Tongue (tissue), 3 donors: ENCODE measurements at places on chromosomes 5 and 9.

- DNase-seq: no peak
Observed at GRCh38 chr9:130937146-130938076, 1.6 kb downstream of the FIBCD1 start.

GRCh38 chr9:19788614-19789271, at the start of gene SLC24A2:
TSS of gene SLC24A2 (minus strand) at chr9:19789037.
- peak; percentile 8 for DNase-seq

GRCh38 chr9:70901013-70901412, 220.4 kb downstream of the TRPM3 start:
- no peak for DNase-seq

DNA sequence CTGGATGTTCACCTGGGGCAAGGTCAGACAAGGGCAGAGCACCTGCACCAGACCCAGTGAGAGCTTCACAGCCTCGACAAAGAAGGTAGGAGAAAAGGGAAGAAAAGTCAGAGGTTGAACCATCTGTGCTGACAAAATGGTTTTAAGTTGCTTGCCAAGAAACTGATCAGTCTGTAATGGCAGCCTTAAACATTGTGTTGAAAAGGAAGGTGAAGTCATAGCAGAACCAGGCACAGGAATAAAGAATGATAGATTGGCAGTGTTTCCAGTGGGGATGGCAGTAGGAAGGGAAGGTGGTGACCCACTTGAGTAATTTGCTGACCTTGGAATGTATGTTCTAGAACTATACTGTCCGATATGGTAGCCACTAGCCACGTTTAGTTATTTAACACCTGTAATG, 34.2 kb downstream of the HTR4 start:
- no peak for DNase-seq

GRCh38 chr9:77386187-77386586, 208.9 kb downstream of the VPS13A start:
- no peak for DNase-seq

DNA sequence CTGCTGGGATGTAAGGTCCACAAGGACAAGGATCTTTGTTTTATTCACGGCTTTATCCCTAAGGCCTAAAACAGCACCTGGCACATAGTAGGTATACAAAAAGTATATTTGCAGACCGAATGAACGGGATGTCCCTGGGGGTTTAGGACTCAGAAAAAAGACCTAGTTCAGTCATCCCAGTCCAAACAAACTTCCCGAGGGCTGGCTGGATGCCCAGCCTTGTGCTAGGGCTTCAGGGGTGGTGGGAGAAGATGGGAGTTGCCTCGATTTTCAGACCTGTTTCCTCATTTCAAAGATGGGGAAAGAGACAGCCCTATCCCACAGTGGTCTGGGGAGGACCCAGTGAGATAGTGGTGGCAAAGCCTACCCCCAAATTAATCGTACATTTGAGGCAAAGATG, 3.0 kb upstream of the PROB1 start:
- no peak for DNase-seq

- DNase-seq: peak; percentile 70
Observed at GRCh38 chr9:131697097-131697496, 42.8 kb downstream of the RAPGEF1 start.

- no peak for DNase-seq
Observed at GRCh38 chr9:132797861-132798659, 80.0 kb downstream of the AK8 start.

DNA sequence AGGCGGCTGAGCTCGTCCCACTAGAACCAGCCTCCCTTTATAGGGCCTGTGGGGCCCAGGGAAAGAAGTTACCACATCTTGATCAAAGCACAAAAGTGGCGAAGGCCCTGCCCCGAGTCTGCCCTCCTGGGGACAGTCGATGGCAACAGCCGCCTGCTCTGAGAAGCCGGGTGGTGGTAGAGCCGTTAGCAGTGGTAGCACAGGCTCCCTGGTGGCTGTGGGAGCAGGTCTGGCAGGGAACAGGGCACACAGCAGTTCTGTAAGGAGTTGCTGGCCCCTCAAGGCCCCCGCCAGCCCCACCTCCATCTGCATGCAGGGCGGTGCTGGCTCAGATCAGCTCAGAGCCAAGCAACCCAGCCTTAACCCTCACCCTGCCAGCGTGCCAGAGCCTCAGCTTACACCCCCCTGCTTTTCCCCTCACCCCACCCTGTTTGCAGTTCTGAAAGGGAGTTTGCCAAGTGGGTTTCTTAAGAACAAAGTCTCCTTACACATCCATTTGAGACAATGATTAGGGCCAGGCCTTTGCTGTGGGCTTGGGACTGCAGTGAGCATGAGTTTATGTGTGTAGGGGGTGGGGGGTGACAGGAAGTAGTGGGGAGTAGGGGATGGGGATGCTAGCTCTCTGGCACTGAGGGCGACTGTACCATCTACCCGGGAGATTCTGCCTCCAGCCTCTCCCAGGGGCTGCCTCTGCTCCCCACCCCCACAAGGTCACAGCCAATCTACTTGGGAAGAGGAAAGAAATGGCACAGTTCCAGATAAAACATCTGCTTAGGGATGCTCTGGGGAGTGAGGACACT, 11.8 kb downstream of the ACSL6 start:
- DNase-seq: no peak

DNA sequence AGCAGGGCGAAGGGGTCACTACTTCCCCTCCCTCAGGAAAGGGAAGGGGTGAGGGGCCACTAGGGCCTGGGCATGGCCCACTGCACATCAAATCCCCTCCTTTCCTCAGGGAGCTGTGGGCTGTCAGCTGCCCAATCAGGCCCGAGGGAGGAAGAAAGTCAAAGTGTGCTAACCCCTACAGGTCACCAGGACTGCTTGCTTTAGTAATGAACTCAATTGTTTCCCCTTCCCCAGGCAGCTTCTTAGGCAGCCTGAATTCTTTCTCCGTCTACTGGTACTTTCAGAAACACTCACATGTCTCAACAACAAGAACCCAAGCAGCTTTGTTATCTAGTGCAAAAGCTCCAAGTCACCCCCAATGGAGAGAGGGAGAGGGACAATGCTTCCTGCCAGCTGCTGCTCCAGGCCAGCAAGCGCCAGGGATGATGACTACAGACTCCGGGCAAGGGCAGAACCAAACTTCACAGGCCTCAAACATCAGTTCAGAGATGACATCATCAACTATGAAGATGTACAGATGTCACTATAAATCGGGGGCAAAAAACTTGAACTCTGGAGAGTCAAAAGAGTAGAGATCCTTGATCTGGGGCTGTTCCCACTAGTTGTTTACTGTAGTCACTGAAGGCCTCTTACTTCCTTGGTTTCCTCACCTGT, 100.7 kb downstream of the SLIT3 start:
- no peak for DNase-seq

DNA sequence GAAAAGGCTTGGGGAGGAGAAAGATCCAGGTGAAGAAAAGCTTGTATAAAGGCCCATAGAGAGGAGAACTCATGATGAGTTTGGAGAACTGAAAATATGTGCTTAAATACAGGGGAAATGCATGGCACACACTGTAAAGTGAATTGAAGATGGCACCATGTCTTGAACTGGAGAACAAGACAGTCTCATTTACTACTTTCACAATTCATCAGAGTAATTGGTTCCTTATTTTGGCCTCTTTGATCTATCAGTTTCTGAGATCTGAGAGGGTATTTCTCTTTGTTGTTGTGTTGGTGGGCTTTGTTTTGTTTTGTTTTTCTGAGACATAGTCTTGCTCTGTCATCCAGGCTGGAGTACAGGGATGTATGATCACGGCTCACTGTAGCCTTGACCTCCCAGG, 98.2 kb downstream of the CEMIP2 start:
- DNase-seq: no peak

DNA sequence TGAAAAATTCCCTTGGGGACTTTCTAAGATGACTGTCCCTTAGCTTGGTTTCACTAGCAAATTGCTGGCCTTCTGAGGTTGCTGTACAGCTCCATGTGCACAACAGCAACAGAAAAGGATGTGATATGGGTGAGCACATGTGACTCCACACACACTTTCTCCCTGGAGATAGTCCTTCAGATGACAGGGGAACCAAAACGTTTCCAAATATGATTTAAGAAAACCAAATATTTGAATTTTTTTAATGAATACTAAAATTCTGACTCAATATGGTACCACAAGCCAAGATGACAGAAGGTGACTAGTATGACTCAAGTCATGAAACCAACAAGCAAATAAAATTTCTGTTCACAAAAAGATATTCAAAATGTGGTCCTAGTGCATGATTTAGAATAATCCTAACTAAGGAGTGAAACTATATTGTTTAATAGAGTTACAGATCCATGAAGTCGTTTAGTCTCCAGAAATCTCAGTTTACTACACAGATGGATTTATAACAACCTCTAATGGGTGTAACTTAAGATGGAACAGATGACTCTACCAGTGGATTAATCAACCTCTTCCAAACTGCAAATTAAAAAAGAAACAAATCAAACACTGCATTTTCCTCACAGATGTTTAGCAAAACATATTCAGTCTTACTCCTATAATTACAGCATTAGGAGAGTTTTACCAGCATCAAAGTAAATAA, 144.8 kb upstream of the PIK3R1 start:
- no peak for DNase-seq

- no peak for DNase-seq
Observed at GRCh38 chr9:133914442-133915342, 77.4 kb downstream of the VAV2 start.
